ENCODE measurements at places on chromosomes 4 and X.

DNA sequence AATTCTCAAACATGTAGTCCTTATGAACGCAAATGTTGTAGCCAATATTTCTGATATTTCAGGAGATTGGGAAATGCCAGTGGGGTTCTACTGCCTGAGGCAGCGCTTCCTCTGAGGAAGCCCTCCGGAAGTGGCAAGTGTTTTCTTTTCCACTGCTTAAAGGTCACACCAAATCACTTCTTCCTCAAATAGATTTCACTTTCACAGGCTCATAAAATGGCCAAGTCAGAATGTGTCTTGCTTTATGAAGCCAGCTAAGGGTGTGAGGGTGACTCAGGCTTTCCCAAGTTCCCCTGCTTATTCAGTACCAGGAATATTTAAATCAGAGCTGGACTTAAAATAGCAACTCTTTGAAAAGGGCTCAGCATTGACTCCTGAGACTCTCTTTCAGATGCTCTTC is 514.2 kb upstream of the DIPK2B start:
- DNase-seq = no peak

GRCh38 chrX:53089224-53089842 is 4.6 kb upstream of the KANTR start:
- no peak for DNase-seq

DNA sequence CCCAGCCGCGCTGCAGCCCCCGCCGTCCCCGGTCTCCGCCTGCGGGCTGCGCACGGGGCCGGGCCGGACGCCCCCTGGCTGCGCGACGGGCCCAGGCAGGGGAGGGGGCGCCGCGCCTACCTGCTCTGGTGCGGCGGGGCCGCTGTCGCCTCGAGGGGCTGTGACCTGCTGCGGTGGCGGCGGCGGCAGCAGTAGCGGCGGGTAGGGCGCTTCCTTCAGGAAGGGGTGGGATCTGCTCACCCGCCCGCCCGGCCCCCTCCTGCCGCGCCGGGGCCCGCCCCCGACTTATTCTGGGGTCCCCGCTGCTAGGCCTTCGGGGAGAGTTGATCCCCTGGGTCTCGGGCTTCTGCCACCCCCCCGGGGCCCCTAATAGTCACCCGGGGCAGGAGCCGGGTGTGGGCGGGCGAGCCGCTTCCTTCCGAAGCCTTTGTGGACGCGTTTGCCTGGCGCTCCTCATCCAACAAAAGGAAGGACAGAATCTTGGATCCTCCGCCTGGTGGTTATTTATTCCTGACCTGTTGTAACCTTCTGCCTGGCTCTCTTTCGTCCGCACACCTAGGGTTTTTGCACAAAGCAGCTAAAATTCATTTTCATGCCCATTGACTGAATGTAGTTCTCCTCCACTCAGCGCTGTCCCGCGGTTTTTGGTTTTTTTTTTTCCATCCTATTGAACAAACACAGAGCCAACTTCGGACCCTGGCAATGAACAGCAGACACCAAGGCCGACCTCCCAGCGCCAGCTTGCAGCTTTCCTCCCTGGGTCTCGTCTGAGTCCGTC is at the start of gene TMEM150C:
TMEM150C (minus strand) TSS at position 203 of the 778 bp plus-strand sequence. CDS start 57,331 bp downstream, outside the sequence.
- no peak for DNase-seq

- DNase-seq = no peak
Measured at GRCh38 chr4:78613522-78614321, 62.2 kb downstream of the ANXA3 start.

GRCh38 chr4:113977526-113977855 is 2.0 kb downstream of the ARSJ start:
- DNase-seq = no peak

DNA sequence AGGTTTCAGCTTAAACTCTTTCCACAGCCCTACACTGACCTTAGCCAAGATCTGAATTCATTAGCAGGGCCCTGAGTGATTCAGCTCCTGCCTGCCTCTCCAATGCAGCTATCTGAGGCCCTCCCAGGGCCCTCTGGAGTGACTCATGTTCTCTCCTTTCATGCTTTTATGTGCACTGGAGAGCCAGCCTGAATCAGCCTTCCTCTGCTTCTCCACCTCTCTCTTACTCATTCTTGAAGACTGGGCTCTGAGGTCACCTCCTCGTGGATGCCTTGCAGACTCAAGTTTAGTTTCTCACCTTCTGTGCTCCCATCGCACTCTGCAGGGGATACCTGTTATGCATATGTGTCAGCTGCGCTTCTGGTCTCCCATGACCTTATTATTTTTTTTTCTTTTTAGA is 3.1 kb upstream of the OCIAD2 start:
- no peak for DNase-seq

DNA sequence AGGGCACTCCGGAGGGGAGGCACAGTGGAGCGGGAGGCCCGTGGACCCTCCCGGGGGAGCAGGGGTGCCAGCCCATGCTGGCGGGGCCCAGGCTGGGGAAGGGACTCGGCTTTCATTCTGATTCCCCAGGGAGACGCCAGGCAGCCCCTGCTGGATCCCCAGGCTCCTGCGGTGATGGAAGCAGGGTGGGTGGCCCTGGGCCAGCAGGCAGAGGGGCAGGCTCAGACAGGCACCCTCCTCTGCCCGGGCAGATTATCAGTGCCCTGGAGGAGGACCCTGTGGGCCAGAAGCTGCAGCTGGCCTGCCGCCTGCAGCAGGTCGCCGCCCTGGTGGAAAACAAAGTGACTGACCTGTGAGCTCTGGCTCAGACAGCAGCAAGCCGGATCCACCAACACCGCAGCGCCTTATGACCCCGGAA is 2.1 kb upstream of the SRPK3 start:
- no peak for DNase-seq

- no peak for DNase-seq
Measured at GRCh38 chrX:10098270-10098713, 58.5 kb upstream of the CLCN4 start.

GRCh38 chrX:16756724-16757123 is 29.5 kb upstream of the TXLNG start:
- DNase-seq = no peak

DNA sequence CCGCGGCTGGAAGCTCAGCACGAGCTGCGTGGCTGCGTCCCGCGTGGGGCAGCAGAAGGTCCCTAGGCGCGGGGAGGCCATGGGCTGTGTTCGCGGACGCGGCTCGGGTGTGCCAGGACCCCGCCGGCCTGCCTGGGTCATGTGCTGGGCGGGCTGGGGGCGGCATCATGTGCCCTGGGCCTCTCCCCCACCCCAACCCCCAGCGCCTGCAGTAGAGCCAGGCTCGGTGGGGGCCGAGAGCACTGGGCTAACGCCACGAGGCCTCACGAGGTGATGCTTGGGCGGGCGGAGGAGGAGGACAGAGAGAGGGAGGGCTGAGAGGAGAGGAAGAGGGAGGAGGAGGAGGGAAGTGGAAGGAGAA is at the start of gene GPR143:
GPR143 (minus strand) TSS at position 111 of the 361 bp plus-strand sequence; CDS start at position 81, 30 bp downstream.
- DNase-seq = no peak

GRCh38 chr4:15914291-15914690 is 24.2 kb downstream of the FGFBP1 start:
- no peak for DNase-seq

GRCh38 chrX:153381684-153382532 is 19.2 kb downstream of the PNMA6E start:
- no peak for DNase-seq

DNA sequence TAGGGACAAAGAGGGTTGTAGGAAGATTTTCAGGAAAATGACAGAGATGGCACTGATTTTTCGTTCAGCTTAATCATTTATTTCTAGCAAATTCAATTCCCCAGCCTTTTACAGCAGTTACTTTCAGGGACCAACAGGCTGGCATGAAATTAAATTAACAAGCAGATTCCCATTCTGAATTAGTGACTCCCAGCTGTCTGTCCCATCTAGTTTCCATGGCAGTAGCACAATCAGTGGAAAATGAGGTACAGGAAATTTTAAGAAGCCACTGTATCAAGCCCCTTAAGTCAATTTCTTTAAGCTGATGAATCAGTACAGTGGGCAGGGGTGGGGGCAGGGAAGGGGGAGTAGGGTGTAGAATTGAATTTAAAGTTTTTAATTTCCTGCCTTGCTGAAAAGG is 121.1 kb upstream of the TEX13C start:
- no peak for DNase-seq

DNA sequence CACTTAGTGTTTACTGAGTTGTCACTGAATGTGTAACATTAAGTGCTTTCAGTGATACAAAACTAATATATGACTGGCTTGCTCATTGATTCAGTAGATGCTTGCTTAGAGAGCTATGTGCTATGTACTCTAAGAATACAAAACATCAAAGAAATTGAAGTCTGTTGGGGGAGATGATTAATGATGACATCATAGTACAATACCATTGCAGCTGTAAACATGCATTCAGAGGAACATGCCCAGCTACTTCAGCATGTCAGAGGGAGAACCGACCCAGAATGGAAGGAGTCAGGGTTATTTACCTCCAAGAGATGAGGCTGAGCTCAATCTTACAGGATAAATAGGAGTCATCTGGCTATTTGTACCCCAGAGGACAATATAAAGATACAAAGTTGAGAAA is 290.8 kb downstream of the TENM3 start:
- no peak for DNase-seq

DNA sequence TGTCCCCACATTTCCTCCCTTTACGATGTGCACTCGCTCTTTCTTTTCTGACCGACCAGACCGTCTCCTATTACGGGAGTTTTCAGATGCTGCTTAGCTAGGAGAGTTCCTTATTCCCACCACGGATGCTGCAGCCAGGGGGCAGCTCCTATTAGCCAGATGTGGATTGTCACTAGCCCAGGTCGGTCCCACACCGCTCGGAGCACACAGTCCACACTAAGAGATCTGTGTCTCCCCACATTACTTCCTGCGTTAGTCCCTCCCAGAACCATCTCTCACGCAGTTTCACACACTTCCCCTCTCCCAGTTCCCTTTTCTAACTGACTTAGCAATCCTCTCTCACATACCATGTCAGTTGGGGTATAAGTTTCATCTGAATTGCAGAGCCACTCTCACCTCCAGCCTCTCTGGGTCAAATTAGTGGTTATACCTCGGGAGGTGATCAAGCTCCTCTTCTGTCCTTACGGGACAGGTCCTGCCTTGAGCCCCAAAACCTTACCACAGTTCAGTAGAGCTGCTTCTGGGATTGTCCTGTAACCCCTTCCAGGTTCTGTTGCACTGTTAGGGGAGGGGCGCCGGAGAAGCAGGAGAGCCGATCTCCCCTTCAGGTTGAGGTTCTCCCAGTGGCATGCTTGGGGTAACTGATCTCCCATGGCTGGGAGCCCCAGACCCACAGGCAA is 28.2 kb downstream of the SULT1E1 start:
- DNase-seq = no peak

DNA sequence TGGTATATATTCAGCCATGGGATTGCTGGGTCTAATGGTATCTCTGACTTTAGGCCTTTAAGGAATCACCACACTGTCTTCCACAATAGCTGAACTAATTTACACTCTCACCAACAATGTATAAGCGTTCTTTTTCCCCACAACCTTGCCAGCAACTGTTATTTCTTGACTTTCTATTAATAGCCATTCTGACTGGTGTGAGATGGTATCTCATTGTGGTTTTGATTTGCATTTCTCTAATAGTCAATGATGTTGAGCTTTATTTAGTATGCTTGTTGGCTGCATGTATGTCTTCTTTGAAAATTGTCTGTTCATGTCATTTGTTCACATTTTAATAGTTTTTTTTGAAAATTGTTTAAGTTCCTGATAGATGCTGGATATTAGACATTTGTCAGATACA is 235.2 kb downstream of the HEPH start:
- DNase-seq = no peak

DNA sequence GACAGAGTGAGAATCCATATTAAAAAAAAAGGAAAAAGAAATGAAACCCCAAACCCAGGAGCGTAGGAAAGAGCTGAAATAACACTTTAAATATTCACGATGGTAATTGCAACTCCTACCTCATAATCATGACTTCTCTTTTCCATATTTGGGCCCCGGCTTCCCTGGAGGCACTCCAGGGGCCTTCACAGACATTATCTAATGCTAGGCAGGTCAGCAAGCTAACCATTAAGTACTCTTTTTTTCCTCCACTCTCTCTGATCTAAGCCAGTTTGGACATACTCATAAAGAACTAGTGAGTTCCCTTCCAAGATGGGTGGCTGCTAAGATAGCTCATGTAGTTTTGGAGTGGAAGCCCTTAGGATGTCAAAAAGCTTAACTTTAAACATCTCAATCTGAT is 83.2 kb downstream of the SH3KBP1 start:
- no peak for DNase-seq

- DNase-seq = no peak
Measured at GRCh38 chr4:59598330-59598618, 1601.9 kb upstream of the ADGRL3 start.

GRCh38 chrX:44282753-44283152 is 60.7 kb downstream of the EFHC2 start:
- DNase-seq = no peak

- no peak for DNase-seq
Measured at GRCh38 chr4:147776716-147777115, 44.8 kb downstream of the ARHGAP10 start.

DNA sequence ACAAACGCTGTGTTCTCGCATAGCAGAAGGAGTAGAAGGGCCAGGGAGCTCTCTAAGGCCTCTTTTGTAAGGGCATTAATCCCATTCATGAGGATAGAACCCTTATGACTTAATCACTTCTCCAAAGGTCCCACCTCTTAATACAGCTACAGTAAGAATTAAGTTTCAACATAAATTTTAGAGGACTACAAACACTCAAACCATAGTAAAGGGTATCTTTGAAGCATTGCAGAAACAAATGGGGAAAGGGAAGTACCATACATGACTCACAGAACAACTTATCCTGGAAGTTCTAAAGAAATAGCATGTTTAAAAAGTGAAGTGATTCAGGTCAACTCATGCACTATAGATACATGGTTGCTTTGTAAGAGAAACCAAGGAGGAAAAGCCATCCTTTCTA is 680.8 kb downstream of the RPA4 start:
- no peak for DNase-seq

DNA sequence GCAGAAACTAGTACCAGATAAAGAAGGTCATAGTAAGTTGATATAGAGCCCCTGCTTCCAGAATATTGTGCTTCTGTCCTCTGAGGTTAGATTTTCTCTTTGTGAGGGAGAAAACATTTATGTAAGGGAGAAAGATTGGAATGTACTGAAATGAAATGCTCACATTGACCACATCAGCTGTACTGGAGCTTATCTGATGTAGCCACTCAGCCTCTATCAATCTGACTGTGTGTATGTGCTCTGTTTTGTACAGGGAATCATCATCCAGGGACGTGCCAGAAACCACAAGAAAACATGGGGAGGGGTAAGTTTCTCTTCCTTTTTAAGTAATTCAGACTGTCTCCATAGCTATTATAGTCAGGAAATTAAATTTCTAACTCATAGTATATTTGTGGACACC is 56.8 kb downstream of the PRRG1 start:
- DNase-seq = no peak

- DNase-seq = no peak
Measured at GRCh38 chrX:115952417-115953092, 218.0 kb upstream of the AGTR2 start.

GRCh38 chr4:148151806-148152205 is 290.4 kb downstream of the NR3C2 start:
- no peak for DNase-seq

GRCh38 chrX:72573158-72573511 is 492 bp upstream of the HDAC8 start:
- no peak for DNase-seq

DNA sequence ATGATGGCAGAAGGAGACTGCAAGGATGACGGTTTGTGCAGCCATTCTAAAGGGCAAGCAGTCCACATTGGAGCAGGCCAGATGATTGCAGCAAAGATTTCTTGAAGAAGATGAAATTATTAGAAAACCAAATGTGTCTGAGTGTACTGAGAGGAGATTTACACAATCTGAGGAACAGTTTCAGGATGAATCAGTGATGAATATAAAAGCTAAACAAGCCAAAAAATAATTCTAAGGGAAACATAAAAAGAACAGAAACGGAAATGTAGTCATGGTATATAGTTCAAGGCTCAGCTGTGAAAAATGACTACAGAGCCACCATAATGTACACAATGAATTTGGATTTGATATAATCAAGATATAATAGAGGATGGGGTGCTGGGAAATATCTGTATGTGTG is 168.5 kb downstream of the PDGFC start:
- no peak for DNase-seq

Data from stimulated activated CD8-positive, alpha-beta memory T cell treated with anti-CD3 and anti-CD28 coated beads, Interleukin-7, amount 100 ng/mL, for 1 hour (primary cell).